ENCODE measurements at places on chromosomes 5 and 9.

GRCh38 chr9:82934949-82935348 is 128.0 kb downstream of the RASEF start:
- no peak for DNase-seq

DNA sequence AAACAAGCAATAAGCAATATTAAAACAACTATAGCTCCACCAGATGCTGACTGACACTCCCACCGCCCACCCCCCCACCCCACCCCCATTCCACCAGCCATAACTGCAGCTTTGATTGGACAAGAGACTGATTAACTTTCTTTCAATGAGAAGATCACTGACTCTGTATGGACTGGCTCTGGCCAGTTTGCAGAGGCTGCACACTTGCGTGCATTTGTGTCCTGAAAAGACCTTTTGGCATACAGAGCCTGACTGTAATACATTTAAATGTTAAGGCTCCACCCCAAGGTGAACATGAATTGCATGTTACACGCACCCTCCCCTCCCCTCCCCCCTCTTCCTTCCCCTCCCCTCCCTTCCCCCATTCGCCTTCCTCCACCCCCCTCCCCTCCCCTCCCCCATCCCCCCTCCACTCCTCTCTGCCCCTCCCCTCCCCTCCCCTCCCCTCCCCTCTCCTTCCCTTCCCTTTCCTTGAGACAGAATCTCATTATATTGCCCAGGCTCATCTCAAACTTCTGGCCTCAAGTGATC is 31.1 kb downstream of the FGD3 start:
- DNase-seq: peak; percentile 32

DNA sequence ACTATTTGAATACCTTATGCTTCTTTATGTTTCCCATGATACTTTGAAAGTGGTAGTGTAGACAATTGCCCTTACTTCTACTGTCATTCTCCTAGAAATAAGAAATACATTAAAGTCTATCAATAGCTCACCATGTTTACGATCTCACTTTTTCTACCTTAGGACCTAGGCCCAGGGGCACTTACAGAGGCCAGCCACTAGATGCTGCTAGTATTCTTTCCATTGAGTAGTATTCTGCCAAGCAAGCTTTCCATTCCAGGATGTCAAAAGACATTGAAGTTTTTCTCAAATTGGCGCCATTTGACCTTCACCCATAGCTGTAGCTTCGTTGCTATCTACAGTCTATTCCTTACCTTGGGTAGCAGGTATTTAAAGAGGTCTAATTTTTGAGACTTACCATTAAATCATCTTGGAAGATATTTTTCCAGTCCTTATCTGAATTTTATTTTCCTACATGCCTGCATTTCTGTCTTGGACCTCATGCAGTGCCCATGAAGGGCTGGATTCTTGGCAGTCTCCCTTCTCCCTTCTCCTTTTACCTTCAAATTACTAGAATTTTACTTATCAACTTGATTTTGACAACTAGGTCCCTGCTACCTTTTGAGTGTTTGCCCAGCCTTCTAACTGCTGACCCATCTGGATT is 246.0 kb upstream of the NUDT12 start:
- no peak for DNase-seq

DNA sequence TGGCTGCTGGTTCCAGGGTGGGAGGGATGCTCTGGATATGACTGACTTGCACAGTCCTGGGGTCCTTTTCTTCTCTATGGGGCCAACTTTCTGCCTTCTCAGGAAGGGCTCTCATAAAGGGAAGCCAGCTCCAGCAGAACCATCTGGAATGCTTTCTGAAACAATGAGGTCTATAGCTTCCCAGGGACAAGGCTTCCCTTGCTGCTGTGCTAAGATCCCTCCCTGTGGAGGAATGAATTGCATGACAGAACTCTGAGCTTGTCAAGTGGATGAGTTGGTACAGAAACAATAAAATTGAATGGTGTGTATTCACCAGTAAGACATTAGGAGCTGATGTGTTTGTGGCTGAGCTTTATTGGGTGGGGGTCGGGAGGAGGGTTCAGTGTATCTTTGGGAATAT is 19.8 kb downstream of the CKMT2 start:
- DNase-seq: no peak

DNA sequence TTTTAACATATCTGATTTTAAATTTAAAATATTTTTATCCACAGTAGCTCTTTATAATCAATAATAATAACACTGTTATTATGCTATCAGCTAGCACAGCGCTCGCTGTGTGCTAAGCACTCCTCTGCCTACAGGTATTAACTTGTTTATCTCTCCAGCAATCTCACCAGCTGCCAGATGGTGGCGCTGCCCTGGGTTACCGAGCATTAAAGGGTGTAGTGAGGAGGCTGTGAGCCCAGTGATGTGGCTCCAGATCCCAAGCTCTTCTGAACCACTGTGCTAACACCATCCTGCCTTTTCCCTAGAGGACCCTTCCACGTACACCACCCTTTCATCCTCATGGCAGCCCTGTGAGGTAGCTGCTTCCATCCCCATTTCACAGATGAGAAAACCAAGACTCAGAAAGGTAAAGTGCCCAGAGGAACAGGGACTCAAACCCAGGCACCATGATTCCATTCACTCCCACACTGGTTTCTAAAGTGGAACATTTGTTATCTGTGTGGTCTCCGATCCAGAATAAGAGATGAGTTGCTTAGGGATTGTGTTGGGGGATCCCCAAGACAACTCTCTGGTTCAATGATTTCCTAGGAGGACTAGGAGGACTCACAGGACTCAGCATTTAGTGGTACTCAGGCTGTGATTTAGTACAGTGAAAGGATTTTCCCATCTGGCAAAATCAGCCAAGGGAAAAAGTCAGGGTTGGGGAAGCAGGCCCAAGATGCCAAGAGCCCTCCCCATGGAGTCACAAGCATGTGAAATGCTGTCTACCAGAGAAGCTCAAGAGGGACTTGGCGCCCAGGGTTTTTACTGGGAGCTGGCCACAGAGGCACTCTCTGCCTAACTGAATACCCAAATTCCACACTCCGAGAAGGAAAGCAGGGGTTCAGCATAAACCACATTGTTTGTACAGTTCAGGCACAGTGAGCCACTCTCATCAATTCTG is 7.0 kb downstream of the IGFBPL1 start:
- DNase-seq: peak; percentile 38

DNA sequence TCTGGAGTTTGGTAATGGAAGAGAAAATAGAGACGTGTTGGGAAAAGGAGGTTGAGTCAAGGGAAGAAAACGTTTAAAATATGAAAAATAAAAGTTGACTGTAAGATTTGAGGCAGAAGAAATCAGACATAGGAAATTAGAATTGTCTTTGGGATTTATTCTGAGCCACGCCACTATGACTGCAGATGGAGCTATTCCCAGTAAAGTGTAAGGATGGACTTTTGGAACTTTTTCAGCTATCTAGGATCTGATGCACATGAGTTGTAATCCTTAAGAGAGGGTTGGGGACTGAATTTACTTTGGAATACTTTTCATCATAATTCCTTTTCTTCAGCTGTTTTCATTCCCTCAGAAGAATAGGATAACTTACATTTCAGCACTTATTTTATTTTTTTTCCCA is 336.7 kb downstream of the FAM170A start:
- no peak for DNase-seq

GRCh38 chr9:133075925-133076630 is 14.3 kb downstream of the CEL start:
- no peak for DNase-seq

- no peak for DNase-seq
Observed at GRCh38 chr5:36298552-36298951, 3.1 kb downstream of the RANBP3L start.

GRCh38 chr9:21023861-21024260 is 7.6 kb downstream of the HACD4 start:
- no peak for DNase-seq

- no peak for DNase-seq
Observed at GRCh38 chr9:130837643-130838042, 2.6 kb downstream of the ABL1 start.

GRCh38 chr5:140153255-140153654 is 21.7 kb upstream of the CYSTM1 start:
- DNase-seq: no peak

GRCh38 chr5:67178085-67178484 is 18.5 kb downstream of the CD180 start:
- no peak for DNase-seq

DNA sequence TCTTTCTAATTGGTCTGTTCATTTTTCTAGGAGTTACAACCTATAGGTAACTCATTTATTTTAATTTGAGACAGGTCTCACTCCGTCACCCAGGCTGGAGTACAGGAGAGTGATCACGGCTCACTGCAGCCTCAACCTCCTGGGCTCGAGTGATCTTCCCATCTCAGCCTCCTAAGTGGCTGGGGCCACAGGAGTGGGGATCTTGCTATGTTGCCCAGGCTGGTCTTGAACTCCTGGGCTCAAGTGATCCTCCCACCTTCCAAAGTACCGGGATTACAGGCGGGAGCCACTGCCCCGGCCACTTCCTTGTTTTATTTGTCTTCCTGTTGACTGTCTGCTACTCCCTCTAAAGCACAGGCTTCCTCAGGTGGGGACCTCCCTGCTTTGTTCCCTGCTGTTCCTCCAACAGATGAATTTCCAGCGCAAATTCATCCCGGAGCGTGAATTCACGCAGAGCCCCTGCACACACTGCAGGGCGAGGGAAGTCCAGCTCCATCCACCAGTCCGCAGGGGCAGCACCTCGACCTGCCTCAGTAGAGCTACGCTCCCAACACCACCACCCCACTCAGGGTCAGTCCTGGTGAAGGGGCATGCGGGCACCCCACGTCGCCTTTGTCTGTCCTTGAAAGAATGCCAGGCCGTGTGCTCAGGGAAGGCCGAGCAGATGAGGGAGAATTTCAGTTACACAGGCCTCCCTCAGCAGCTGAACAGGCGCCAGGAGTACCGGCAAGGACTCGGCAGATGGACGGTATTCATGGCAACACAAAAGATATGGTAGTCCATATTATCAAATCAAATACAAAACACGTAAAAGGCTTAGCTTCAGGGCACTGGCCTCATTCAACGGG is 6.3 kb downstream of the QSOX2 start:
- no peak for DNase-seq

DNA sequence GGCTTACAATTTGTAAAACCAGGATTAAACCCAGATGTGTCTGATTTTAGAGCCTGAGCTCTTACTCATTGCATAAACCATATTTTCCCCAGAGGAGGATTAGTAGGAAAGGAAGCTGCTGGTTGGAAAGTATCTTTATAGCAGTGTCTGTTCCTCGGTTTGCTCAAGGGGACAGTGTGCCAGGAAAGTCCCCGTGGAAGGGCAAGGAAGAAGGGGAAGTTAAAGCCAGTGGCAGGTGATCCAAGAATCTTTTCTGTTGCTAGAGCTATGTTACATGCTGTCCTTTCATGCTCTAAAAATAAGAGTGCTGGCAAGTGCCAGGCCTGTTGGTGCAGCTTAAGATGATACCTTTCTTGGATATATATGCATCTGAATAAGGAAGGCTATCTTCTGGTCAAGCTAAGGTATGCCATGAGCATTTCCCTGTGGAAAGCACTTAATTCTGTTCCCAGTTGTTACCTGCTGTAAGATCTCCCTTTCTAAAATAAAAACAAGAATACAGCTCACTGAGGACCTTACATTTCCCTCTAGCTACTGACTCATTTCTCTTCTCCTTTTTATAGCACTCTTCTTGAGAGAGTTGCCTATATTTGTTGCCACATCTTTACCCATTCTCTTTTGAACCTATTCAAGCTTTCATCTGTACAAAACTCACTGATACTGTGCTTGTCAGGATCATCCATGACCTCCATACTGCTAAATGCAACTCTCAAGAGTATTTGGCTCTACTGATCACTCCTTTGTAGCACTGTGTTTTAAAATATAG is 8.0 kb downstream of the PDCD1LG2 start:
- no peak for DNase-seq

- DNase-seq: peak; percentile 2
Observed at GRCh38 chr9:127172066-127172707, 49.8 kb upstream of the ANGPTL2 start.

DNA sequence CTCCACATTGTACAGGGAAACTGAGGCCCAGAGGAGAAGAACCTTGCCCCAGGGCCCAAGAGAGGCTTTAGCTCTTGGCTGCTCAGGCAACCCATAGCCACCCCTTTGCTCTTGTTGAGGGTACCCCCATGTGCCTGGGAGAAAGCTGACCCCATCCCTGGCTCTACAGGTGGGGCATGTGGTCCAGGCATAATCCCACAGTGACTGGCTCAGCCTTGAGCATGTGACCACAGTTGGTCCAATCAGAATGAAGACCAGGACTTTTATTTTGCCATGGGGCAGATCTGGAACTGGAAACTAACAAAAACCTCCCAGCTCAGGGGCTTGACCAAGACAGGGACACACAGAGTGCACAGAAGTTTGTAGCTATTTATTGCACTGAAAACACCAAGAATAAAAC is 29.3 kb downstream of the SLC6A7 start:
- no peak for DNase-seq

DNA sequence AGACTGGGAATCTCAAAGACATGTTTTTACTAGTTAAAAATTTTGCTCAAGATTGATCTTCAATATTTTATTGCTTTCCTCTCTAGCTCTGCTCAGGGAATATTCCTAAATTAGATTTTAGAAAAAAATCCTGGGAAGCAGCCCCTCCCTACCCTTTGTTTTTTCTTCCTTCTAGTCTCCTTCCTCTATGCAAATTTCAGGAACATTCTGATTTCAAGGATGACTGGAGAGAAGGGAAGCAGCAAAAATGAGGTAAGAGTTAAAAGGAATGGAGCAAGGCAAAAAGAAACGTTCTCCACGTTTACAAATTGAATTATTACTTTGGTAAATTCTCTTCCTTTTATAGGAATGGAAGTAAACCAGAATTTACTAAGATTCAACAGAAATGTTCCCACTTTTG is 493.4 kb upstream of the TUSC1 start:
- no peak for DNase-seq

DNA sequence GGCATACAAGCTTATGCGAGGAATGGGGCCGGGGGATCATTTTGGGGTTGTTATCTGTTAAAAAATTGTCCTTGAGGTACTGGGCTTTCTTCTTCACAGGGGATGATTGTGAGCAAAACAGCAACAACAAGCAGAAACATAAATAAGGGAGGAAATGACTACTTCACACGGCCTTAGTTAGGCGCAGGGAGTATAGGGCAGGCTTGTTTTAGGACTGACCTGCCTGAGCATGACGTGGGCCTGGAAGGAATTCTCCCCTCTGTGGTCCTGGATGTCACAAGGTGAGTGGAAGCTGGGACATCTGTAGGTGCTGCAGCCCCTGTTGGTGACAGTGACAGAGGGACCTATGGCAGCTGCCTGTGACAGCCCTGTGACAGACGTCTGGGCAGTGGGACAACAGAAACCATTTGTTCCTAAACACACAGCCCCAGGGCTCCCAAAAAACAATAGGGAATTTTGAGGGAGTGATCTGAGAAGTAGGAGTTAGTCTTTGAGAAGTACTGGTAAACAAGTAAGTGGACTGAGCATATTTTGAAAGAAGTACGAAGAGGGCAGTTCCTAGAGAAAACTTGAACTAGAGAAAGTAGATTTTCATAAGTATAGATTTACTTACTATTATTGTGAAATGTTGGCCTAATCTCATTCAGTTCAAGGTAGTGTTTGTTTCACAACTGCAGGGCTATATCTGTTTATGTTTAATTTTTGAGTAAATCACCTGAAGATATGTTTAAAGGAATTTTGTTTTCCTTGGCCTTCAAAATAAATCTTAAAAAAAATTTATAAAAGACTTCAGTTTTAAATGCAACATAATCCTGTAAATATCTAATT is 113.1 kb downstream of the KDM4C start:
- no peak for DNase-seq

GRCh38 chr9:90985631-90986030 is 184.0 kb downstream of the SYK start:
- no peak for DNase-seq

GRCh38 chr5:96468956-96469355 is 35.9 kb upstream of the PCSK1 start:
- DNase-seq: no peak

Data from CD4-positive, alpha-beta T cell treated with Interleukin-4 for 1 hour (primary cell).